ENCODE measurements at places on chromosomes 6 and 20.

- DNase-seq, result no peak
These were observed 1.7 kb downstream of the KCTD20 start for GRCh38 chr6:36444470-36444869.

DNA sequence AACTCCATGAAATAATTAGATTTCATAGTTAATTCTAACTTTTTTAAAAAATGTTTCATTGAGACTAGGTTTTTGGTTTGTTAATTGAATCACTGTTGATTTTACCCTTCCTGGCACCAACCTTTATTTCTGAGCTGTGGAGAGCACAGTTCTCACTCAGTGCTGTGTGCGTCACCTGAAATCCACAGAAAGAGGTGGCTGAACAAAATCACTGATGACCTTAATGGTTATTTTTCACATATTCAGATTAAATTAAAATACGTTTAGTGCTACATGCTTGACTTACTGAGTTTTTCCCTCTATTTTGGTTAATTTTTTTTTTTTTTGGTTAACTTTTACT, 89.4 kb downstream of the SLC16A10 start:
- no peak for DNase-seq

GRCh38 chr6:113733381-113733780, 123.8 kb upstream of the MARCKS start:
- DNase-seq, result no peak

DNA sequence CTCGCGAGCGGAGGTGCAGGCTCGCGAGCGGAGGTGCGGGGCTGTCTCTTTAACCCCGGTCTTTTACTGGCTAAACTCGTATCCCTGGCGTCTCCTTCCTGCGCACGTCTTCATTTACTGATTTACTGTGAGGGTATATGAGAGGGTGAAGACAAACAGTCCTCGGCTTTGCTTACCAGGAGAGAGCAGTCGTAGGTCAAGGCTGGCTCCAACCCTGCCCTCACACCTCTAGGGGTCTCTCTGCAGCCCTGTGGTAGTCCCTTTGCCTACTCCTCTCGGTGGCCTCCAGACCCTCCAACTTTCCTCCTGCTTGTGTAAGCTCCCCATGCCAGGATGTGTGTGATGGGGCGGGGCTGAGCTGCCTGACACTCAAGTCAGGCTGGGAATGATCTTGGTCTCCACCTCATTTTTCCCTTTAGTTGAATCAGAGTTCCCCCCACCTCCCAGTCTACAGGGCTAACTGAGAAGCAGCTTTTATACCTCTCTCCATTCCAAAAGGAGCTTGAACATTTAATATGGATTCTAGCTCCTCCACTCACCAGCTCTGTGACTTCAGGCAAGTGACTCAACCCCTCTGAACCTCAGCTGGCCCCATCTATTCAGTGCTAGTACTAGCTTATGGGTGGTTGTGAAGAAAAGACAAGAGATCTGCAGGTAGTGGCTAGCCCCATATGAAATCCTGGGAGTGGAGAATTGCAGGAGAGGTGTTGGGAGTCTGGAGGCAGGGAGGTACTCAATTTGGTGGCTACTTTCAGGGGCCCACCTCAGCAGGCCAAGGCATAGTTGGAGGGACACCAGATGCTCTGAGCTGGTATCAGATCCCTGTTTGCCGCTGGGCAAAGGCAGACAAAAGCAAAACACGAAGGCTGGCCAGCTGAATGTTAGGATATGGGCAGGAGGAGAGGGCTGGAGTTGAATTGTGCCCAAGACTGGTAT, 902 bp downstream of the SLC29A1 start:
- peak; percentile 52 for DNase-seq

- DNase-seq, result no peak
These were observed 20.0 kb upstream of the PHF3 start for GRCh38 chr6:63615590-63615989.

- no peak for DNase-seq
These were observed 37.6 kb upstream of the CD83 start for GRCh38 chr6:14079971-14080370.

GRCh38 chr6:52317841-52318581, 33.5 kb upstream of the MCM3 start:
- DNase-seq, result no peak

Data from Kasumi-1 (cell line).